GM23338 (cell line): ENCODE measurements at places on chromosomes 16 and 17.

DNA sequence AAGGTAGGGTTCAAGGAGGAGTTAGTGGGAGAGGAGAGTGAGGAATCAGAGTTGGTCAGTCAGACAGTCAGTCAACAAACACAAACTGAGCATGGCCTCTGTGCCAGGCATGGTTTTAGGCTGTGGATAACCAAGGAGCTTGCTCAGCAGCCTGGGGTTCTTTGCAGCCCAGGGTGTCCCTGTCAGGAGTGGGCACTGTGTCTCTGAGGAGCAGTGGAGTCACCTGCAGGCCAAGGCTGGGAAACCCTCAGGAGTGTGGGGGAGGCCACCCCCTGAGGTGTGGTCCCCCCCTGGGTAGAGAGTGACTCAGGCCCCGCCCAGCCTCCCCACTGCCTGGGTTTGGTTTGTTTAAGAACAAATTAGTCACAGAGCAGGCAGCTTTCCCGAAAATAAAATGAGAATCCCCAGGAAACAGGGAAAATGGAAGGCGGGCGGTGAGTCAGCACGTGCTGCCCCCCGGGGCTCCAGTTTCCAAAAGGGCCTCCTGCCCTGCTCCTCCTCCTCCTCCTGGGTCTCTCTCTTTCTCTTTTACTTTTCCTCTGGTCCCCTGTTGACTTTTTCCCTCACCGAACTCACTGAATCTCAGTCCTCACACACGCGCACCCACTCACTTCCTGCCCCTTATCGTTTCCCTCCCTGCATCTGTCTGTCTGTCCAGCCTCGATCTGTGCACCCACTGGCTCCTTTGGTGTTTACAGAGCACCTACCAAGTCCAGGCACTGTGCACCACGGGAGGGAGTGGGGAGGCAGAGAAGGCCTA lies 44.3 kb downstream of the SOCS3 start:
- DNase-seq: peak; percentile 35

DNA sequence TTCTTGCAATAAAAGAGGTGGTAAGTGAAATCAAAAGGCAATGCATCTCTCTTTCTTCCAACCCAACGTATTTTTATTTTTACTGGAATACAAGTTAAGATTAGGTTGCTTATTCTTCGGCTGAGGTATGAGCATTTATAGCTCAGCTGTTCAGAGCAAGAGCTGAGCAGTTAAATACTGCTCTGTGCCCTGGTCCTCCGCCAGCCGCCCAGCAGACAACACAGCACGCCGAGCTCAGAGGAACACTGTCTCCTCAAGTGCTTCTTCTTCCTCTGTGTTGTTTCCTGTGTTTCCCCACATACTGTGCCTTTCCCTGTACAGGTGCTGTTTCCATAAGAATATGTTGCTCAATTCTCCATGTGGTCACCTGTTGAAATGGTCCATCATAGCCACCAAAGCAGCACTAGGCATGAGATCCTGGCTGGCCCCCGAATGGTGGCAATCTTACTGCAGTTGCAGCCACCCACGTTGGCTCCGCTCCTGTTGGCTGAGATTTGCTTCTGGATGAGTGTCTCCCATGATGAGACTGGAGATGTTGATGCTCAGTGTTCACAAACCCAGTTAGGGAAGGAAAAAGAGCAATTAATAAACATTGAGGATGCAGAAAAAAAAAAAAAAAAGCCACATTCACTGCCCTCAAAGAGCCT lies 515.3 kb downstream of the GRIN2A start:
- DNase-seq: no peak

- DNase-seq: no peak
These were observed 6.2 kb downstream of the COL1A1 start for GRCh38 chr17:50194934-50195865.

DNA sequence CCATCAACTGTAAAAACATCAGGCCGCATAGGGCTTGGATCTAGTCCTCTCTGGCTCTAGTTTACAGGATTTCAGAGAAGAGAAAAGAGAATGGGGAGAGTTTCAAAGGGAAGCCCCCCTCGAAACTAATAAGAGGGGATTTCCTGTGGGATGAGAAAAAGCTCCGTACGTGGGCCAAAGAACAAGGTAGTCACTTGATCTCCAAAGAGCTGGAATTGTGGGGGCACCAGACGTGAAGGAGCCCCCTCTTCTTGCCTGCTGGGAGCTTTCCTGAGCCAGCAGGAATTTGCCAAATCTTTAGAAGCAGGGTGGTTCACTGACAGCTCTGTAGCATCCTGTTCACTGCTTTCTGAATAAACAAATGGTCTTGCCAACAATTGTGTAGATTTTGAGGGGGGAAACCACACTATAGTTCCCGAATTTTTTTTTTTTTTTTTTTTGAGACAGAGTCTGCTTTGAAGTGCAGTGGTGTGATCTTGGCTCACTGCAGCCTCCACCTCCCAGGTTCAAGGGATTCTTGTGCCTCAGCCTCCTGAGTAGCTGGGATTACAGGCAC lies 7.0 kb upstream of the TMIGD1 start:
- no peak for DNase-seq

DNA sequence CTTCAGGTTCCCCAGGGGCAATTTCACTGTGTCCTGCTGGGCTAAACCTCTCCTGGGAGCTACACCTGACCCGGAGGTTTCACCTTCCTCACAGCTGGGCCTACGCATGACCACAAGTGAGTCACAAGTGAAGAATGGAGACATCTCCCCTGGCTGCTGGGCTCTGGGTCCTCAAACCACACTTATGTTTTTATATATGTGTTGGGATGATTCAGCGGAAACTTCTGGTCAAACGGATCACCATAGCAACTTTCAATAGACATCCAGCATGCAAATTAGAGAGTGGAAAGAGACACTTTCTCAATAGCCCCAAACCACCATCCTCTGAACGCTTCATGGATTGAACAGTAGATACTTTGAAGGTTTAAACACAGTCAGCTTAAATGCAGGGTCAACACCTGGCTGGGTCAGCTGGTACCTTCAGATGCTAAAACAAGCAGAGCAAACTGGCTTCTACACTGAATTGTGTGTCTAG lies 28.0 kb upstream of the MAF start:
- no peak for DNase-seq

- peak; percentile 73 for DNase-seq
These were observed 11.8 kb upstream of the GAS7 start for GRCh38 chr17:10210151-10210574.

GRCh38 chr16:79891458-79891857 lies 290.9 kb upstream of the MAF start:
- DNase-seq: no peak

- peak; percentile 66 for DNase-seq
These were observed 30.2 kb downstream of the TPSG1 start for GRCh38 chr16:1194665-1195392.

DNA sequence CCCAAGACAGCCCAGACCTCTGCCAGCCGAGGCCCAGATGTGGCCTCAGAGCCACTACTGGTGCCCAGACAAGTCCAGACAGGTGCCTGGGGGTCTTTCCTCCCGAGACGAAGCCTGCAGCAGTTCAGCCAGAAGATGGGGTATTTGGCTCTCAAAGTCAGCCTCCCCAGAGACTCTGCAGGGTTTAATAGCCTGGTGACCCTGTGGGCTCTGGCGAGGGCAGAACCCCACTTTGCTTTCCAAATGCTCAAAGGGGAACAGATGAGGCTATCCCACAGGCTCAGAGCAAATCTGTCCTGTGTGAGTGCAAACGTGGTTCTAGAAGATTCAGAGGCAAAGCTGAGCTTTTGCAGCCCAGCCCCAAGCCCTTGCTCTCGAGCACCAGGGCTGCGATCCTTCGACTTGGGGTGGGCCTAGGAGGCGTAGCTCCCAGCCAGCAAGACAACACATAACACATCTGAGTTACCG lies 236.0 kb downstream of the MRTFB start:
- peak; percentile 33 for DNase-seq

GRCh38 chr16:69267633-69268032 lies 43.5 kb upstream of the VPS4A start:
- DNase-seq: no peak

DNA sequence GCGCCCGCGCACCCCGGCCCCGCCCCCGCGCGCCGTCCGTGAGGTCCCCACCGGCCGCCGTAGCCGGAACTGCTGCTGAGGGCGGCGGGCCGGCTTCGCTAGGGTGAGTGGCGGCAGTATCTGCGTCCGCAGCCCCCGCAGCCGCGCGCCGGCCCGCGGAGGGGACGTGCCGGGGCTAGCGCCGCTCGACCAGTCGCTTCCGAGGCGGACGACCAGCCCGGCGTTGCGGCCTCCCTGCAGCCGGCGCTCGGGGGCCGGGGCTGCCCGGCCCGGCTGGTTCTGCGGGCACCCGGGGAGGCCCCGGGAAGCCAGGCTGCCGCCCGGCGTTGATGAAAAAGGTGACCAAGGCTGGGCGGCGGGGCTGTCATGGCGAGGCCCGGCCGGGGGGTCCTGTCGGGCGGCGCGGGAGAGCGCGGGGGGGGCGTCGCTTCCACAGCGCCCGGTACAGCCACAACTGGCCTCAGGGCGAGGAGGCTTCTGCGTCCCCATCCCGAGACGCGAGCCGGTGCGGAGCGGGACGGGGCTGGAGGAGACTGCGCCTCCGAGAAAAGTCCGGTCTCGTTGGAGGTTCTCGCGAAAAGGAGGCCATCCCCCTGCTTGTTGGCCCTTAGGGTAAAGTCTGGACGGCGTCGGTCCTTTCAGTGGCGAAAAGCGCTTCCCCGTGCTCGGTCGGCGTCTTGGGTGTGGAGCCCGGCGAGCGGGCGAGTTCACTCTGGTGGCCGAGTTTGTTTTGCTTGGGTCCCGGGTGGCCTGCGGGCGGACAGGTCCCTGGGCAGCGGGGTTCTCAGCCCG lies at the start of gene CRAMP1:
Gene CRAMP1 (plus strand): TSS at position 41 of the 792 bp plus-strand sequence. CDS start 2,280 bp downstream, outside the sequence.
- DNase-seq: peak; percentile 29

DNA sequence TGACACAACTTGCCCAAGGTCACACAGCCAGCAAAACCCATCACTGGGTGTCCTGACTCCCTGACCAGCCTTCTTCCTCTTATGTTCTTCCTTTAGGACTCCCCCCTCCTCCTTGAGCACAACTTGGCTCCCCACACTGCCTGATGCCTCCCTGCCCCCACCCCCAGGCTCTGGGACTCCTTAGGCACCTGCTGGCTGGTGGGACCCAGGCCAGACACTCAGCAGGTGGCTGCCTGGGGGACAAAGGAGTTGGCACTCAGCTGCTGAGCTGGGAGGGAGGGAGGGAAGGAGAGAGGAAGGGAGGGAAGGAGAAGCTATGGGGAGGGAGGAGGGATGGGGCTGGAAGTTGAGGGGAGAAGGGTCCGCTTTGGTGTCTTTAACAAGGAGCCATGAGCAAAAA lies 8.0 kb downstream of the SEZ6 start:
- DNase-seq: no peak

DNA sequence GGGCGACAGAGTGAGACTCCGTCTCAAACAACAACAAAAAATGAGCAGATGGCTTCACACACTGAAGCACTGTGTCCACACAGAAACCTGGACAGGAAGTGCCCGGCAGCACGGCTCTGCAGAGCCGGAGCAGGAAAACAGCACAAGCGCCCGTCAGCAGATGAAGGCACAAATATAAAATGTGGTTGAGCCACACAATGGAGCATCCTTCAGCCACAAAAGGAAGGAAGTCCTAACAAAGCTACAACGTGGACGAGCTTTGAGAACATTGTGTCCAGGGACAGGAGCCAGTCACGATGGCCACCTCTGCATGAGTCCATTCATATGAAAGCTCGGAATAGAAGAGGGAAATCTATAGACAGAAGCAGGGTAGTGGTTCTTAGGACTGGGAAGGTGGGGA lies 15.7 kb downstream of the RHBDF2 start:
- DNase-seq: no peak

DNA sequence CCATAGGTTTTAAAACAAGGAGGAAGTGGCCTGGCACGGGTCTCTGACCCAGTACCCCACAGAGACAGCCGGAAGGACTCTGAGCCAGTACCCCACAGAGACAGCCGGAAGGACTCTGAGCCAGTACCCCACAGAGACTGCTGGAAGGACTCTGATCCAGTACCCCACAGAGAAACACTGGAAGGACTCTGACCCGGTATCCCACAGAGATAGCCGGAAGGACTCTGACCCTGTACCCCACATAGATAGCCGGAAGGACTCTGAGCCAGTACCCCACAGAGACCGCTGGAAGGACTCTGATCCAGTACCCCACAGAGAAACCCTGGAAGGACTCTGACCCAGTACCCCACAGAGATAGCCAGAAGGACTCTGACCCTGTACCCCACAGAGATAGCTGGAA lies 49.0 kb downstream of the TRARG1 start:
- DNase-seq: no peak

- peak; percentile 20 for DNase-seq
These were observed 68.5 kb upstream of the DNAH17 start for GRCh38 chr17:78645421-78646295.

DNA sequence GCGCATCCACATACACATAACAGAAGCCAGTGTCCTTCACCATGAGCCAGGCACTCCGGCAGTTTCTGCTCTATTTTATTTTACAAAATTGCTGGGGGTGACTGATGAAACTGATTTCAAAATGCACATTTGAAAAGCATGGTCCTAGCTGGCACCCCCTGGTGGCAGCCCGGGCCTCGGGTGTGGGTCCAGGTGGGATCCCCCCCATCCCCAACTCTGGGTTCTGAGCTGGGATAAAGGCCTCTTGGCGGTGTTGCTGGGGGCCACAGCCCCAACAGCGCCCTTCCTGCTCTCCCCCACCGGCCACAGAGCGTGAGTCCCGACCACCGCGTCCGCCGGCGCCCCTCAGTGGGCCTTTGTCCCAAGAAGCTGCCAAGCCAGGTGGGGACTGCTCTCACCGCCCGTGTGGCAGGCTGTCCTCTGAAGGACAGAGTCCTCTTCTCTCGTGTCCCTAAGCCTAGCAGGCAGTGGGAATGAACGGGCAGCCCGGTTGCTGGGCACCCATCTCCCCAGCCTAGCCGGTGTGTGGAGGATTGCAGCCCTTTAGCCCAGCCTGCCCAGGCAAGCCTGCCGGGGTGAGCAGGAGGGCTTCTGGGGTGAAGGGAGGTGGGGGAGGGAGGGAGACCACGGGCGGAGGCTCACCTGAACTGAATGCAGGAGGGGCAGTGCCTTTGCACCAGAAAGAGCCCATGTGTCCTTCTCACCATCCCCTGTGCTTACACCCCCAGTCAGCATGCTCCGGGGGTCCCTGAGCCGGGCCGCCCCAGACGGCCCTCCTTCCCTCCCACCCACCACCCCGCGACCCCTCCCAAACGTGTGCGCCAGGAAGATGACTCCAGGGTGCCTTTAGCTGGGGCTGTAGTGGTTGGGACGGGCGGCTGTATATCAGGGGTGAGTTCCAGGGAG lies 898 bp downstream of the SNAI3 start:
- DNase-seq: peak; percentile 66

GRCh38 chr17:79843816-79844800 lies 4.9 kb upstream of the CBX4 start:
- peak; percentile 78 for DNase-seq

- no peak for DNase-seq
These were observed 72.9 kb downstream of the DNAH9 start for GRCh38 chr17:11671126-11671525.

DNA sequence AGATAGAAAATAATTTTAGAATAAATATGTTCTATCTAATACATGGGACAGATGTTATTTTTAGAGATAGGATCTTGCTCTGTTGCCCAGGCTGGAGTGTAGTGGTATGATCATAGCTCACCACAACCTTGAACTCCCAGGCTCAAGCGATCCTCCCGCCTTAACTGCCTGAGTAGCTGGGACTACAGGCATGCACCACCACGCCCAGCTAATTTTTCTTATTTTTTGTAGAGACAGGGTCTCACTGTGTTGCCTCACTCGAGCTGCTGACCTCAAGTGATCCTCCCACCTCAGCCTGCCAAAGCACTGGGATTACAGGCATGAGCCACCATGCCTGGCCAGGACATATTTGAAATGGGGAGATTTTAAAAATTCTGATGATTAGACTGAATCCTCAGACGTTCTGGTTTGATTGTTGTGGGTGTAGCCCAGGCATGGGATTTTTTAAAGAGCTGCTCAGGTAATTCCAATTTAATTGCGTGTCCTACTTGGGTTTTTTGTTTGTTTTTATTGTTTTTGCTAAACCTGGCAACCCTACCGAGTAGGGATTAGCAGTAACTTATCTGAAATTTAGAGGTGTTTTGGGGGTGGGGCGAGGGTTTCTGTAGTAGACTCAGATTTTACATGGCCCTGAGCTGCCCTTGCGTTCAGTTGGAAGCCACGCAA lies 142.9 kb downstream of the RAB11FIP4 start:
- no peak for DNase-seq
